Ovary (tissue), 10 donors: ENCODE measurements at places on chromosomes 7 and 10. TPM values are rescaled to one million over a fixed set of nuclear protein-coding genes. Genes with fewer than 3 reads are reported as not detected.

VAX1 gene
- not detected for total RNA-seq

DNA sequence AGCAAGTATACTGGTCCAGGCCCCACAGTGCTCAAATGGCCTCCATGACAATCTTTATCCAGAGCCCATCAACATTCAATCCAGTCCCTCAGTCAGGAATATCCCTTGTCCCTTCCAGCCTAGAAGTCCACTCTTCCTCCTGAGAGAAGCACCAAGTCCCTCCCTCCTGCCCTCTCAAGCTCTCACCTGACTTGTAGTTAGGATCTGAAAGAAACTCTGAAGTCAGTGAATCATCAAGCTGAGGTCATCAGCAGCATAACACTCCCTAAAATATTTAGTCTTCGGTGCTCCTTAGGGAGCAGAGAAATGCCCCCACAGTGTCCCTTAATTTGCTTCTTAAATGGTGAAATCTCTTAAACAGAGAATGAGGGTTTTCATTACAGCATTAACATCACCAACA, 31.0 kb downstream of the GRM8 start:
- no peak overlapping the region for H3K4me3 ChIP-seq

DNA sequence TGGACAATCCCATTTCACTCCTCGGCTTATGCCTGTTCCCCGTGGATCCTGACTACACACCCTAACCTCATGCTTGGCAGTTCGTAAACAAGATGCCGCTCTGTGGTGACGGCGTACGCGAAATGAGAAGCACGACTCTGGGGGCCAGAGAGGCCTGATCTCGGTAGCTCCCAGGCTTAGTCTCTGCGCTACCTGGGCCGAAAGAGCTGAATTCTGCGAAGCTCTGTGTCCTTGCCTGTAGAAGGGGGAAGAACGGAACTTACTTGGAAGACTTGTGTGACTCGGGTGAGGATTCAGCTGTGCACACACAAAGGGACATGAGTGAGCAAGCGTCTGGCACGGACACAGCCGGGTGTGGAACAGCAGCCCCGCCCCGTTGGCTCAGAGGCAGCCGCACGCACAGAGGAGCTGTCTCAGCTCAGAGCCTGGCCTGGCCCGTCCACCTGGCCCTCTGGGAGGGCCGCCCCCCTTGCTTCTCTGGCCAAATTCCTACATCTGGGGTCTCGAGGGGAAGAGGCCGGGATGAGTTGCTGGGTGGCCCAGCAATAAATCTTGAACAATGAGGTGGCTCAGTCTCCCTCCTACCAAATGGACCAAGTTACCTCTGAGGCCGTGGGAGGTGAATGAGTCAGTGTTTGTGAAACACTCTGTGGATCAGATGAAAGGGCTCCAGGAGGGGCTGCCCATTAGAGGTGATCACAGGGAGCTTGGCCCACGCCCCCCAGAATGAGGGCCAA, 83.8 kb downstream of the PDGFA start:
- no peaks in the 10 kb centered on the region for H3K36me3 ChIP-seq
- H3K27ac ChIP-seq: no peak overlapping the region
- no peak for DNase-seq
- H3K4me1 ChIP-seq: no peaks in the 10 kb centered on the region

GRCh38 chr7:54349229-54349628, 192.9 kb upstream of the VSTM2A start:
- DNase-seq: no peak
- no peak overlapping the region for H3K4me3 ChIP-seq
